Activated CD4-positive, alpha-beta T cell treated with anti-CD3 and anti-CD28 coated beads for 36 hours (primary cell): ENCODE measurements at places on chromosomes 12 and 14. TPM values are rescaled to one million over a fixed set of nuclear protein-coding genes. Genes with fewer than 3 reads are reported as not detected.

Gene HELB
- total RNA-seq = 23.6 TPM

DNA sequence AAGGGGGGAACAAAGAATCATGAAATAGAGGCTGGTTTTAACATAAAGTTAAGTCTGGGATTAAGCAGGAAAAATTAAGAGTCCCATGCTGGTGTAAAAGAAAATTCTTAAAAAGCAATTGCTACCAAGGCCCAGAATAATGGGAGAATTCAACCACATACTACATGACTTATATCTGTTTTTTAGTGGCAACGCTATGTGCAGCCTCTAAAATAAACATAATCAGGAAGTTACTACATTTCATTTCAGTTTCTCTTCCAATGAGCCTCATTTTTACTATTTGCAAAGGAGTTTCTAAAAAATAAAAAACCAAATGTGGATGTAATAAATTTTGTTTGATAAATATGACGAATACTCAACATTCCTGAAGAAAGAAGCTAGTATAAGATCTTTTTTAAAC, 58.1 kb downstream of the CPNE8 start:
- H3K4me1 ChIP-seq = no peaks in the 10 kb centered on the region
- DNase-seq = no peak
- H3K4me3 ChIP-seq = no peak overlapping the region
- H3K36me3 ChIP-seq = no peaks in the 10 kb centered on the region
- no peaks in the 10 kb centered on the region for H3K27me3 ChIP-seq

Gene SLC10A1
- total RNA-seq = not detected

Gene IRAK3
- 0.82 TPM for total RNA-seq

DNA sequence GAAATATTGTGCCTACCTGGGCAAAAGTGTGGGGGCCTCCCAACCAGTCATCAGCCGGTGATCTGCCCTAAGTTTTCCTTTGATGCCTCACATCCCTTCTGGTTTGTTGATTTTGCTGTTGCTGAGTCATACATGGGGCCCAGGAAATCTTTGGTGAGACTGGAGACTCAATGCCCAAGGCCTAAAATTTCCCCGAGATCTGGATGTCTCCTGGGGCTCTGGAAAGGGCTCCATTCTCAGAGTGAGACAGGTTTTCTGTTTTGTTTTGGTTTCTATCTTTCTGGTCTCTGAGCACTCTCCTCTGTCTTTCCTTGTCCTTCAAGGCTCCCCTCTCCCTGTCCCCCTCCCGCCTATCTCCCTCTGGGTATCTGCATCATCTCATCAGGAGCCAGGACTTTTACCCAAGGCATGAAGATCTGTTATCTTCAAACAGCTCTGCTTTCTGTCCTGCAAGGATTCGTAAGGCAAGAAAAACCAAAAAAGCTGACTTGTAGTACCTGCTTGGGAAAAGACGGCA, 152.8 kb upstream of the MAX start:
- peak overlapping the region; percentile 20 for H3K27ac ChIP-seq
- H3K27me3 ChIP-seq = no peaks in the 10 kb centered on the region
- H3K4me3 ChIP-seq = no peak overlapping the region
- H3K4me1 ChIP-seq = peaks cover 12% of the 10 kb centered on the region
- no peaks in the 10 kb centered on the region for H3K36me3 ChIP-seq

DNA sequence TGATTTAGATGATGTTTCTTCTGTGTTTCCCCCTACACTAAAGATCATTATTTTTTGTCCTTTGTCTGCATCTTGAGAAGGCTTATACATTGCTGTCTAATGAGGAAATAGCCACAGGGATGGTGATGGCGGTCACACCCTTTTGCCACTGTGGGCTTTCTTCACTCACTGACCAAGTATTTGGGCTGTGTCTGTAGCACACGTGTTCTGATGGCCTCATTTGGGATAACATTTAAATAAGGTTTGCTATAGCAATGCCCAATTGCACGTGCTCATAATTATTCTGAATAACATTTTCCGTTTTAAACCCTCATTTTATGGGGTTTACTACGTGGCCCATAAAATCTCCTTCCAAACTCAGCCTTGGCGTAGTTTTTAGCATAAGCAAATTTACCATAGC, 230.3 kb upstream of the PRICKLE1 start:
- H3K36me3 ChIP-seq = no peaks in the 10 kb centered on the region
- no peaks in the 10 kb centered on the region for H3K4me1 ChIP-seq
- H3K27ac ChIP-seq = no peak overlapping the region
- DNase-seq = no peak
